ENCODE measurements at places on chromosomes 5 and 9. TPM values are rescaled to one million over a fixed set of nuclear protein-coding genes. Genes with fewer than 3 reads are reported as not detected.

DNA sequence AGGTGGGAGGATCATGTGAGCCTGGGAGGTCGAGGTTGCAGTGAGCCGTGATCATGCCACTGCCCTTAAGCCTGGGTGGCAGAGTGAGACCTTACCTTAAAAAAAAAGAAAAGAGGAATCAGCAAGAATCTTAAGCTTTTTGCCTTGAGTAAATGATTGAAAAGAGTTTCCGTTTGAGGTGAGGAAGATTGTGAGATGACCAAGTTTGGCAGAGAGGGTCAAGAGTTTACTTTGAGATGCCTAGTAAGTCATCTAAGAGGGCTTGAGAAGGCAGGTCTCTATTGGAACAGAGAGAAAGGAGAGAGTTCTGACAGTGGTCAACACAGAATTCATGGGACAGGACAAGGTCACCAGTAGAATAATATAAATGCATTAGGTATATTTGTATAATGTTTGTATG is 572.1 kb downstream of the TLE4 start:
- DNase-seq, result no peak

DNA sequence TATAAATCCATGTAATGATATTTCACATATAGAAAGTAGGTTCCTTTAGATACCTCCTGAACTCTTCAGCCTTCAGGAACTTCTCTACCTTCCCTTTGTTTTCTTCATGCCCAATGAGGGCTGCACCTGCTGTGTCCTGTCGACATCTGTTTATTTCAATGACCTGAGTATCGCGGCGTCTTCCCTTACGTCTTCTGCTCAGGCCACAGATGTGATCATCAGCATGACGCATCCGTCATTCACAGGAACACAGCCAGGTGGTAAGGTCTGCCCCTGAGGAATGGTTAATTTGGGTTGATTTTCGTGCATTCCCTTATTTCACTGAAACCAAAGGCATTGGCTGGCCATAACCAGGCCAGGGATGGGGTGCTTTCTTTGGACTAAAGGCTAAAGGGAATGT is 217.1 kb downstream of the MED10 start:
- DNase-seq, result peak; percentile 31

- peak; percentile 4 for DNase-seq
Observed at GRCh38 chr5:31731016-31731415, 92.1 kb downstream of the PDZD2 start.

GRCh38 chr9:111966861-111967291 is 70.3 kb downstream of the UGCG start:
- peak; percentile 65 for DNase-seq

DNA sequence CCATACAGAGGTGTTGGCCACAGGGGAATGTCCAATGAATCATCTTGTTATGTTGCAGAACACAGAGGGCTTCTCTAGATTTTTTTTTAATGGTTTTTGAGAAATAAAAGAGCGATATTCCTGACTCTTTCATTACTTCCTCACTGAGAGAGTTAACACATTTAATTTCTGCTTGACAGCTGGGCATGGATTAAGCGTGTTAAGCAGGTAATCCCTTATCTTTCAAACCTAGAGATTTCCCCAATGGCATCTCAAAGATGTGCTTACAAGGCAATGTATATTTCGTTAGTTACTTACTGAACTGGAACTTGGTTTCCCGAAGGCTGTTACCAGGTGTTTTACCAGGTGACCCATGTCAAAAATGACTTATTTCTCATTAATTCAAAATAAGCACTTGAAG is 21.8 kb upstream of the ADCY2 start:
- no peak for DNase-seq

DNA sequence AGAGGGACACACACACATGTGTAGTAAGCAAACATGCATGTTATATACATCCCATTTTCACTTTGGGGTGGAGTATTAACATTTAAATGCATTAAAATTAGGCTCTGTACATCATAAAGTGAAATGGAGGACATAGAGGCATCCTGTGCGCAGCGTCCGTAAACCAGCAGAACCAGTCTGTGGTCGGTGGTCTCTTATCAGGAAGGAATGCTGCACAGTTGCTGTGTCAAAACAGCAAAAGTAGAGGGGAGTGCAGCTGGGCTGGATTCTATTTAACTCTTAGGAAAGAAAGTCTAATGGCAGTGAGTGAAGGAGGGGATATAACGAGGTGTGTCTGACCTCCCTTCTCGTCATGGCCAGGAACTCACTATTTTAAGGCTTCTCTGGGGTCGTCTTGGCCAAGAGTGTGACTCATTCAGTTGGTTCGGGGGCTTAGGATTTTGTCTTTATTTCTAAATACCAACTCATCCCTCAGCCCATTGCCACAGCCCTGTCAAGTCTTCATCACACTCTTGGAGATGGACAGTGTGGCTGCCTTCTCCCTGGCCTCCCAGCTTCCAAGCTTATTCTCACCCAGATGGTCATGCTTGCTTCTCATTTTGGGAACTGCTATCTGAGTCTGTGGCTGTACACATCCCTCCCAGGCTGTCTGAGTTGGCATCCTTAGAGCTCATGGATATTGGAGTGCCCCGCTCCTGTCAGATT is 20.1 kb upstream of the CXCL14 start:
- no peak for DNase-seq

DNA sequence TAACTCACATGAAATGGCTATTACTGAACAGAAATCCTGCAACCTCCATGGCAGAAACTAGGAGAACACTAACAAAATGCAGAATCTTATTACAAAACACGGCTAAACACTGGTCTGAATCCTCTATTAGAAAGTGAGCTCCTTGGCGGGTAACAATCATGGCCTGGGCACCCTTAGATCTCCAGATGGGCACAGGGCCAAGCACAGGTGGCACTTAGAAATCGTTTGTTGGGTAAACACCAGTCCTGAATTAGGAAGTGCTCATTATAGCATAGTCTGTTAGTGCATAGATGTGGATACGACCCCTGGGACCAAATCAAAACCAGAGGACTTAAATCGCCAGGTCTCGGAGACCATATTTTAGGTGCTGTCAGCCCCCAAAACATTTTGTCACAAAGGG is 14.4 kb downstream of the VDAC1 start:
- DNase-seq, result no peak

Gene TXN
- total RNA-seq, result 243 TPM

Gene IFNB1
- total RNA-seq, result not detected

Gene MAMDC2
- total RNA-seq, result 42.1 TPM

Gene DAB2
- total RNA-seq, result 25.0 TPM

Gene ANAPC2
- 21.9 TPM for total RNA-seq

Gene TAF1L
- total RNA-seq, result not detected

Gene ERAP2
- total RNA-seq, result 26.9 TPM

Gene MEGF9
- total RNA-seq, result 9.4 TPM

All from LHCN-M2 (cell line).